ENCODE measurements at places on chromosomes 5 and 9. TPM values are rescaled to one million over a fixed set of nuclear protein-coding genes. Genes with fewer than 3 reads are reported as not detected.
A peak's percentile ranks its signal among the peaks of the same experiment; 100 is the strongest.

PAPPA gene
- total RNA-seq: 0.26 TPM

DNA sequence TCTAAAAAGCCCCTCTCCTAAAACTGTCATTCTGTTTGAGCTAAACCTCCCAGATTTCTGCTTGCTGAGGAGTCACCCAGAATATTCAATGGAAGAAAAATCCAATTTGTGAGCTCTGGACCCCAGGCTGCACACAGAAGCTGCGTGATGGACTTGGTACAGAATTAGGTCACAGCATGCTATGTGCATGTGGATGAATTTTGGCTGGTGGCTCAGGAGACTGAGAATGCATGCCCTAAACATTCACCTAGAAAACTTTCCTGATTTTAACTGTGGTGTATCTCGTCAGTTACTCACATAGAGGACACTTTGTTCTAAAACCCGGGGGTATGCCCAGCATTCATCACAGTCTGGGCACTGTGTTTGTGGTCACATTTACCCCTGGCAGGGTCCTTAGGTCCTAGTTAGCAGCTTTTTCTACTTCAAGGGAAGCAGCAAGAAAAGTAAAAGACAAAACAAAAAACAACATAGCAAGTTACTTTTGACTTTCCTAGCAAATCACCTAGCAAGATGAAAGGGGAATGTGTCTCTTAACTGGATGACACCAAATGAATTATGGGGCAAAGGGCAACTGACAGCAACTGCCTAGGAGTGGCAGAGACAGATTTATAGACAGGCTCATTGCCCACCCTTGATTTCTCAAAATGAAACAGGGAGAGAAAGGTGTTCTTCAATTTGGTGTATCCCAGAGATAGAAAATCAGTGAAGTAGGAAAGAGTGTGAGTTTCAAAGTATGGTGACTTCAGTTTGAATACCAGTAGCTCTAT is 8.3 kb upstream of the SHROOM1 start:
- no peak for ATAC-seq

PKN3 gene
- 4.1 TPM for total RNA-seq

FOXI1 gene
- not detected for total RNA-seq

DNA sequence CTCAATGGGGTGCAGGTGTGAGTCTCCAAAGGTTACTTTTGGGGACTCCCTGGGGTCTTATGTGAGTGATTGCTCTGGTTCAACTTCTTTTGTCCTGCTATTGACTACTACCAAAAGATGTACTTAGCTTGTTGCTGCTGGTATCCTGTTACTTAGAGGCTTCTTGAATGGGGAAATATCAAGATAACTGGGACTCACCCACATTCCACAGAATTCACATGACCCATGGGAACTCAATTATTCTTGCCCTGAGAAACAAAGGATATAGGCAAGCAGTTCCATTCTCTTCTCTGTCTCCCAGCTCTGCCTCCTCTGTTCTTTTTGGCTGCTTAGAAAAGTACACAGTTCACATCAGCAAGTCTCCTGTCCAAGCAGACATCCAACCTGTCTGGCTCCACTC is 105.9 kb downstream of the UNC13B start:
- ATAC-seq: no peak

CDK5RAP2 gene
- 65.9 TPM for total RNA-seq

FOXD4L4 gene
- total RNA-seq: 0.24 TPM

DNA sequence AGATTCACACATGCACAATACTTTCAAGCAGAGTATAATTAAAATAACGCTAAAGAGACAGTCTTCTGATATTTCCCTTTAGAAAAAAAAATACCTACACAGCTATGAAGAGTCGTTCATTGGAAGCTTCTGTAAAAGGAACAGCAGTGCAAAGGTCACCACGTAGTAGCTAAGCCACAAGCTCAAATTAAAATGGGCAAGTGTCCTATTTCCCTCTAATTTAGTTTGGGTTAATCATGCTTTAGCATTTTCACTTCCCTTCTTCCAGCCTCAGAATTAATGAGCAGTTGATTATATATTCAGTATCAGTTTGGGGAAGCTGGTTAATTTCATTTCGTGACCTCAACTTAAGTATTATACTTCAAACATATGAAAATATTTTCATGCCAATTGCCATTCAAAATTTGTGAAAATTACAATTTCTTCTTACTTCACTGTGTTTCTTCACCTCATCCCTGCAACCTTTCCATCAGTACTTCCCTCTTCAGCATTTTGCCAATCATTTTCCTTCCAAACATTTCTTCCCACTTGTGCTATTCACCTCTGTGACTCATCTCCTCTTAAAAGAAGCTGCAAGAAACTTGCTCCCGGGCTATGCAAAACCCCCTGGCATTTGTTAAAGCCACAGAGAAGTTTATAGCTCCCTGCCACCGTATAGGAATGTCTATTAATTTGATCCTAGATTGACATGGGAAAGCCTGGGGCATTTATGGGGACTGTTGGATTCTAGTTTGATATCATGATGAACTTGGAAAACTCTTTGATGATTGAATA is 83.0 kb downstream of the DMRTA1 start:
- ATAC-seq: no peak

- peak; percentile 32 for ATAC-seq
Observed at GRCh38 chr5:54217826-54218503, 92.4 kb downstream of the ARL15 start.

DNA sequence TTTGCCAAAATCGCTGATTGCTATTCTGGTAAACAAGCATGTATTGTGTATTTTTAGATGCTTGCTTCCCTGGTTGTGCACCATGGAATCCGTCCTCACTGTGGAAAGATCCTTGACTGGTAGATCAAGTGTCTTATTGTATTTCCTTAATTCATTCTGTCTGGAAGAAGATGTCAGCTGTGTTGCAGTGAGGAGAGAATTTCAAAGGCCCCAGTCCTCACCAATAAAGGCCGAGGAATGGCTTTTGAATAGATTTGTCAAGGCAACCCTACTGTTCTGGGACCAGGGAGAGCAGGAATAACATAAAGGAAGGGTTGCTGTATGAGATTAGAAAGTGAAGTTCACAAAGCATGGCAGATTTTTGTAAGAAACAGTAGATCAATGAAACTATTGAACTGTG is 36.2 kb upstream of the POU5F2 start:
- no peak for ATAC-seq

DNA sequence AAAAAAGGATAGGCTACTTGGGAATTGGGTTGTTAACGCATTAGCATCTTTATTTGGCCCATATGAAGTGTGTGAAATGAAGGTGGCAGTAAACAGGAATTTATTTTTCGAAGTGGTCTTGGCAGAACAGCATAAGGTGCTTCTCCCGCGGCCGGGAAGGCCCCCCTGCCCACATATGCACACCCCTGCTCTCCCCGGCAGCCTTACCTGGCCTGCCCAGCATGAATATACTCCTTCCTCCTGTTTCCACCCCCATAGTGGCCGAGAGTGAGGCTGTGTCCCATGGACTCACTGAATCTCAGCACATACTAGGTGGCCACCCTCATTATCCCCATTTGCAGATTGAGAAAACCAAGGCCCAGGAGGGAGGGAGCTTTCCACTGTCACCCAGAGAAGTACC is 54.0 kb upstream of the OLFM1 start:
- no peak for ATAC-seq

DNA sequence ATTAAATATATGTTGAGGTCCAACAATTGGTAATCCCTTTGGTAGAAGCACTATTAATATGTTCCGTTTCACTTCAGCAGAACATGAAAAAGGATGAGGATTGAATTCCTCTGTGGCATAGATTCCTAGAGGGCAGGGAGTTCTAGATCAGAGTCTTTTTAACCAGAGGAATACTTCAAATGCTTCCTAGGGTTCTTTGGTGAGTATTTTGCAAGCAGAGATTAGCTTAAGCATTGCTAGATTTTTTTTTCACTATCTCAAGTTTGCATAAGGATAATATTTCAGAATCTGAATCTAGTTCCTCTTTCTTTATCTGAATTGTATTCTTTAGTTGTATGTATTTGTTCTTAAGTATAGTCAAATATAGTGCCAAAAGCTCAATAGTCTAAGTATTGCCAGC is 116.6 kb upstream of the ADAMTSL1 start:
- ATAC-seq: no peak

DNA sequence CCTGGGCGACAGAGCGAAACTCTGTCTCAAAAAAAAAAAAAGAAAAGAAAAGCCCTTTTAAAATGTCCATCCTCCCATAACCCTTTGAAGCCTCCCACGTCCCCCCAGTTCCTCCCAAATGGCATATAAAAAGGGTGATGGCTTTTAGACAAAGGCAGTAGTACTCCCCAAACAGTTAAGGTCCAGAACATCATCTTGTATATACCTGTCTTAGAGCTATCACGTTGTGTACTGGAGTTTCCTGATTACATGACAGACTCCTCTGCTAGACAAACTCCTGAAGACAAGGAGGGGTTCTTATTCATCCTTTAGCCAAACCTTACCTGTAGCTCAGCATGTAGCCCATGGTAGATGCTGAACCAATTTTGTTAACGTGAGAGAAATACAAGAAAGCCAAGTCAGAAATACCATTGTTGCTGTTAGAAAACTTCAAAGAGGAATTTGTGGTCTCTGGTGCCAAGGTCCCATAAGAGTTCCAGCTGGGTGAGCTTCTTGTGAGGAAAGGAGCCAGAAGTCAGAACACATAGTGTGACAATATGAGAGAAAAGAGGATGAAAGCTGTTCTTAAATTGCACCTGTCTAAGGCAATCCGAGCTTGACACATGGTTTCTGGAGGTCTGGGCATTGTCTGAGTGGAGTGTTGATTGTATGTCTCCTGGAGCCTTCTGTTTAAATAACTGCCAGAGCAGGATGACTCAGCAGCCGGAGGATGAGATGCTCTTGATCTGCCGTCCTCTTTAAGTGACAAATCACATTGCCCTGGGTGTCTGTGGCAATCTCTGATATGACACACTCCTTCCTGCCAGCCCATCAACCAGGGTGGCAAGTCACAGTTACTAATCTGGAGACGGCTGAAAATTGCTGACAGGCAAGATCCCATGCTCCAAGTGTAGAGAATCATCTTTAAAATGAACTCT is 69.1 kb downstream of the ARRDC3 start:
- peak; percentile 86 for ATAC-seq

CARTPT gene
- not detected for total RNA-seq

Measured in activated T-helper 17 cell treated with anti-CD3 and anti-CD28 coated beads, Interleukin-2, amount 50 U/mL, for 72 hours (primary cell).